ENCODE measurements at places on chromosomes 3 and 15.

DNA sequence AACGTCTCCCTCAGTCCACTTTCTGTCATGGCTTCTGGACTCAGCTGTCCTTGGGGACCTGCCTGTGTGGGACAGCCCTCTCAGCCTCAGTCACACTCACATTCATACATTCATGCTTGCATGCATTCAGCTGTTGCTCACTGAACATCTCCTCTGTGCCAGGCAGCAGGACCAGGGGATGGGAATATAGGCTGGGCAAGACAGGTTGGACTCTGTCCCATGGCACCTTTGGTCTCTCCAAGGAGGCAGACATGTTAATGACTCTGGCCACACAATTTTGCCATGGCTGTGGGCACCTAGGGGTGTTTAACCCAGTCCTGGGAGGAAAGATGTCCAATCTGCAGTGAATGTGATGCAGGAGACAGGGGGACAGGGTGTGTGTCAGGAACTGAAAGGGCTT, 7.8 kb upstream of the DNAH1 start:
- DNase-seq: no peak

DNA sequence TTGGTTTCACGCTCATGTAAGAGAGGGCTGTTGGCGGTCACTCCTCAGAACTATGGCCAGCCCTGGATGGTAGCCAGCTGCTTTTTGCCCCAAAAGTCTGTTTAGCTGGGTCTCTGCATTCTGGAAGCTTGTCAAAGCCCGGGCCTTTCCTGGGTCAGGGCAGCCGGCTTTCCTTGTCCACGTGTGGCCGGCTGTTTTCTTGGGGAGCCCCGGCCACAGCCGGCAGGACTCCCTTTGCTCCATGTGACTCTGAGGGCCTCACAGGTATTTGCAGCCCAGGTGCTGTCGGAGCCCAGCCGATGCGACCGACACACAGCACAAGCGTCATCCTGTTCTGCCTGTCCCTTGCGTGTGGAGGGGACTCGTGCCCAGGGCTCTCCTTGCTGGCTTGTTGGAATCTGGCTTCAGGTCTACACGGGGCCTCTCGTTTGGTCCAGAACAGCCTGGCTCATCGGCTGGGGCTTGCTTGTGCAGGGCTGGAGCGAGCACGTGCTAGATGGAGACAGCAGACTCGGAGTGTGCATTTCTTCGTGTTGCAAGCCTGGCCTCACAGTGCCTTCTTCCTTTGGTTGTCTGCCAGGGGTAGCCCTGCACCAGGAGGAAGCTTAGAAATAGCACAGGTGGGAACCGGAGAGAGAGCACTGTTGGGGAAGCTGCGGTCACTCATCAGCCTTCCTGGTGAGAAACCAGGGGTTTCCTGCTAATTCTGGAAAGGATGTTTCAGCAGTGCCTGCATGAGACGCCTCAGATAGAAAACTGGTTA, 51.5 kb downstream of the PGPEP1L start:
- peak; percentile 81 for DNase-seq

DNA sequence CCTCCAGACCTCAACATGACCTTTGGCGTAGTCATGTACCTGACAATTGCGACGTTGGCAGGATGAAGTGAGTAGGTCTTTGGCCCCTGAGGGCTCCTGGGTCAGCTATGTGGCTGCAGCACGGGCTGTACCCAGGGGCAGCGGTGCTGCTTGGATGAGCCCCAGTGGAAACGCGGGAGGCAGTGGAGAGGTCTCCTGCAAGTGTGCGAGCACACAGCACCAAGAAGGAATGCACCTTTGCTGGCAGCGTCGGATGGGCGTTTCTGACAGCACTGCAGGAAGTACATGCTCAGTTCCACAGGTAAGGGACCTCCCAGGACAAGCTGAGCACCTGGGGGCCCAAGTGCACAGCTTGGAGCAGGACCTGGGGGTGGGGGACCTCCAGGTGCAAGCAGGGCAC, 67.4 kb upstream of the UNC13C start:
- DNase-seq: no peak

DNA sequence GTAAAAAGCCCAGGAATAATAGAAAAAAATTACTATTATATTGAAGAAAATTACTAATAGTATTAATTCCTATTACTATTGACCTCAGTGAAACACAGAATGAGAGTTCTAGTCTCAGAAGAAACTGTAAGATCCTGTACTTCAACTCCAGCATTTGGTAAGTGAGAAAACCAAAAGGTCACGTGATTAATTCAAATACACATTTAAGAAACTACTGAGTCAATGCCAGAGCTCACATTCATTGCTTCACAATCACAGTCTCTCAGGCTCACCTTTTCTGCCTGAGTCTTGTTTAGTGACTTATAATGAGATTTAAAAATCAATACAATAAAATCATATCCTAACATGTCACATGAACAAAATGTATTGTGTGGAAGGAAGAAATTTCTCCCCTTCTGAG, 556.1 kb downstream of the FGF12 start:
- DNase-seq: no peak

GRCh38 chr3:60017631-60018030, 967.8 kb upstream of the CFAP20DC start:
- DNase-seq: no peak

DNA sequence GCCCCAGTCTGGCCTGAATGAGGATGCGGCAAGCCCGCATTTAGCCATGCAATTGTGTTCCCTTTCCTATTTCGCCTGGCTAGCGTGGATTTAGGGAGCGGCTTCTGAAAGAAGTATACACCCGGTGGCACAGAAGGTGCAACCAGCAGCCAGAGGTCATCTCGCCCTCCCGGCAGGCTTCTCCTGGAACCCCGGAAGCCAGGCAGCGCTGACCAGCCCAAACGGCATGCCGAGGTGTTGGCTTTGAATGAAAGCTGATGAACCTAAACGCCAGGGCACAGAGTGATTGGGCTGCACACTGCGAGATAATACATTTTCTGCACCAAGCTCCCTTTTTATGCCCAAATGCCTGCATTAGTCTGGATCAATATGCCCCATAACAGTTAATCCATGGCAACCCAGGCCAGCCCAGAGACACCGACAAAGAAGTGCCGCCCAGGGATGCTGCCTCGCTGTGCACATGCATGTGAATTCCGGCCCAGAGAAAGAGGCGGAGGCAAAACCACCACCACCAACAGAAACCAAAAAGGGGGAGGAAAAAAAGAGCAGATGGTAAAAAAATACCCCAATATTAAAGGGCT, 1.4 kb downstream of the SRGAP3 start:
- DNase-seq: no peak

GRCh38 chr3:127221037-127221436, 28.1 kb downstream of the PRR23E start:
- DNase-seq: no peak
